T-helper 22 cell (primary cell): ENCODE measurements at places on chromosomes 11 and 22.

GRCh38 chr11:33135216-33135615 lies 26.1 kb downstream of the CSTF3 start:
- no peak for DNase-seq

GRCh38 chr11:84420271-84420670 lies 1134.1 kb upstream of the CCDC90B start:
- no peak for DNase-seq

- no peak for DNase-seq
Observed at GRCh38 chr11:45807792-45808238, 2.9 kb downstream of the SLC35C1 start.

DNA sequence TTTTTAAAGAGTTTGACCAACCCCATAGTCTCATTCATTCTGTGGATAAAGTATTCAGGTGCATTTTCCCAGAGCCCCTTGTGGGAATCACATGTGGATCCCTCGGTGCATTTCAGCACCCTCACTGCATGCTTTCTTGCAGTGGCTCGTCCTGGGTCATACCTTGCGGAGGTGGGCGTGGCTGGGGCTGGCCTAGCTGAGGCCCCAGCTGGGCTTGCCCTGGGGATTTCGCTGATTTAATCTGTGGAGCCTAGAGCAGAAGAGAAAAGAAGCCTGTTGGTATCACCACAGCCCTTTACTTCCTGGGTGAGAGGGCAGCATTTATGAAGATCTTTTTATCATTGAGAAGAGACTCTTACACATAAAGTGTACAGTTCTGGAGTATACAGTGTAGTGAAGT lies 53.1 kb downstream of the FBXO7 start:
- DNase-seq, result no peak

DNA sequence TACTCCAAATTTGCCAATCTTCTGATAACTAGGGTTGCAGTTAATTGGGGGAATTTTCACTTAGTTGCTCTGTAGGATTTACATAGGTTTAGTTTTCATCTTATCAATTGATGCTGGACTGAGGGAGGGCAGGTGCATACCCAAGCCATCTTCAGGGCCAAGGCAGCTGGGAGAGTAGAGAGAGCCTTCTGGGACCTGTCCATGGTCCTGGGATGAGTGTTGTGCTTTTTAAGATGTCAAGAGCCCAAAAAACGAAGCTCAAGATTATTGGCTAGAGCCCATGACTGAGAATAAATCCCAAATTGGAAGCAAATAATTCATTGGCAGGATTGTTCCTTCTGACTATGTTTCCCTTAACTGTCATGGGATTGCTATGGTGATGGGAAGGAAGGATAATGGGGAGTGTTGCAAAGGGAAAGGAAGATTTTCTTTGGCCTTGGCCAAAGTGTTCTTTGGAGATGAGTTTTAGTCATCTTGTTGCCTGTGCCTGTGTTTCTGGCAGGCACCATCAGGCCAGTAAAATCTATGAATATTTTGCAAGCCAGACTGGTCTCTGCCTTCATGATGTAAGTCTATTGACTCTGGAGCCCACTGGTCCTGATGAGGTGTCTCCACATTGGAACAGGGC lies 4.5 kb downstream of the SLC22A6 start:
- DNase-seq, result no peak

DNA sequence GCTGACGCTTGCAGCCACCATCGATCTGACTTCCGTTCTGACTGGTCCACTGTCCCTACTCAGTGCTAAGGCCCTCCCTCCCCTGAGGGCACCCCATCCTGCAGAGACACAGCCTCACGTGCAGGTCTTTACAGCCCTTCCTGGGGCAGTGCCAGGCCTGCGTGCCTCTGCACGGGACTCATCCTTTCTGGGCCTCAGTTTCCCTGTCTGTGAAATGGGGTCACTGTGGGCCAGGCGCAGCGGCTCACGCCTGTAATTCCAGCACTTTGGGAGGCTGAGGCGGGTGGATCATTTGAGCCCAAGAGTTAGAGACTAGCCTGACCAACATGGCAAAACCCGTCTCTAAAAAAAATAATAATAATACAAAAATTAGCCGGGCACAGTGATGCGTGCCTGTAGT lies 17.8 kb upstream of the PARVG start:
- no peak for DNase-seq

GRCh38 chr11:115939731-115940421 lies 435.7 kb upstream of the CADM1 start:
- DNase-seq, result no peak

DNA sequence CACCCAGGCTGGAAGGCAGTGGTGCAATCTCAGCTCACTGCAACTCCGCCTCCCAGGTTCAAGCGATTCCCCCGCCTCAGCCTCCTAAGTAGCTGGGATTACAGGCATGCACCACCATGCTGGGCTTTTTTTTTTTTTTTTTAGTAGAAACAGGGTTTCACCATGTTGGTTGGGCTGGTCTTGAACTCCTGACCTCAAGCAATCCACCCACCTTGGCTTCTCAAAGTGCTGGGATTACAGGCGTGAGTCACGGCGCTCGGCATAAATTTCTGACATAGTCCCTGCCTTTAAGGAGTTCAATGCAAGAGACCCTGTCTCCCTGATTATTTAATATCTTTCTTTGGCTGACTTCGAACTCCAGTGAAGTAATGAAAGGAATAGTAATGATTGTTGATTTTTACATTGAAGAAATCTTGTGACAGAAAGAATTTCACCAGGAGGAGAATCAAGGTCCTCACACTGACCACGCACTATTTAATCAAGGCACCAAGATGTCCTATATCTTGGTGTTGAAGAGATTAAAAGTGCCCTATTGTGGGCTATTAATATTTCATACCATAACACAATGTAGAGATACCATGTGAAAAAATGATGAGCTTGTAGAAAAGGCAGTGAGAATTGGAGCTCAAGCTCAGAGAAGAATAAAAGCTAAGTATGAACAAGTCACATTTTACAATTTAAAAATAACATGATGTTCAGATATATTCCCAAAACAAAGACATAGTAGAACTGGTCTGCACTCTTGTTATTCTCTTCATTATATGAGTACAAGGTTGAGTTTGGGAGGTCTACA lies 71.6 kb upstream of the BLID start:
- DNase-seq, result no peak

DNA sequence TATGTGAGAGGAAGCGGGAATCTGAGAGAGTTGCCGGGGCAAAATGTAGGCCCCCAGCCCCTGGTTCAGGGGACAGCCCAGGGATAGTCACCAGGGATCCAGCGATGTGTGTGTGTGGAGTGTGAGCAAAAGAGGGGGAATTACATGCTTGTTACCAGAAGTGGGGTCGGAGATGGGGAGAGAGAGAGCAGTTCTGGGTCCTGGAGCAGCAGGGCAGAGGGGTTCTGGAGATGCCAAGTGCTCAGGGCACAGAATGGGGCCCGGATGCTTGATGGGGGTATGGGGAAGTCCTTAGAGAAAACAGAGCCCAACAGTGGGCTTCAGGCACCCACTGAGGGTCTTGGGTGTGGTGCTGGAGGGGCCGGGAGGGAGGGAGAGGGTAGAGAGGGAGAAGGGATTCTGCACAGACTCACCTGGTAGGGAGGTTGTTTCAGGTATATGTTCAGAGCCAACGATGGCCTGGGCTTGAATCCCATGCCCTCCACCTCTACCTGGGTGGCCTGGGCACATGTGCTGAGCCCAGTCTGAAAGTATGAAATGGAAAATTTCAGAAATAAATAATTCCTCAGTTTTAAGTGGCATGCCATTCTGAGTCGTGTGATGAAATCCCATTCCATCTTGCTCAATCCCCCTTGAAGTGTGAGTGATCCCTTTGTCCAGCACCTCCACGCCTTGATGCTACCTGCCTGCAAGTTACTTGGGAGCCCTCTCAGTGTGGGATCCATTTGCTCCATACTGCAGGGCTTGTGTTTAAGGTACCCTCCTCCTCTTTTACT lies 12.4 kb downstream of the SMIM38 start:
- DNase-seq, result no peak

GRCh38 chr11:98842187-98842586 lies 178.6 kb upstream of the CNTN5 start:
- no peak for DNase-seq

DNA sequence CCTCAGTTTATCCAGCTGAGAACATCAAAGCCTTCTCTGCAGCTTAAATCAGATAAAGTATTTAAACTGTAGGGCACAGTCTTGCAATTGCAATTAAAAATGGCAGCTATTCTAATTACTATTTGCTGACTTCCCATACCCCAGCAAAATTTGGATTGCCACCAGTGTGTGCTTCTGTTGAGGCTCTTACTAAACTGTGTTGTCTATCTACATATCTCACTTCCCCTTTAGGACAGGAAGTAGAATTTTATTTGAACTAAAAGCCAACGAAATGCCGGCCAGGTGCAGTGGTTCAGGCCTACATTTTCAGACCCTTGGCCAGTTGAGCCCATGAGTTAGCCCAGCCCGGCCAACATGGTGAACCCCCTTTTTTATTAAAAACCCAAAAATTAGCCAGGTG lies 7.1 kb downstream of the SAA4 start:
- DNase-seq, result no peak

DNA sequence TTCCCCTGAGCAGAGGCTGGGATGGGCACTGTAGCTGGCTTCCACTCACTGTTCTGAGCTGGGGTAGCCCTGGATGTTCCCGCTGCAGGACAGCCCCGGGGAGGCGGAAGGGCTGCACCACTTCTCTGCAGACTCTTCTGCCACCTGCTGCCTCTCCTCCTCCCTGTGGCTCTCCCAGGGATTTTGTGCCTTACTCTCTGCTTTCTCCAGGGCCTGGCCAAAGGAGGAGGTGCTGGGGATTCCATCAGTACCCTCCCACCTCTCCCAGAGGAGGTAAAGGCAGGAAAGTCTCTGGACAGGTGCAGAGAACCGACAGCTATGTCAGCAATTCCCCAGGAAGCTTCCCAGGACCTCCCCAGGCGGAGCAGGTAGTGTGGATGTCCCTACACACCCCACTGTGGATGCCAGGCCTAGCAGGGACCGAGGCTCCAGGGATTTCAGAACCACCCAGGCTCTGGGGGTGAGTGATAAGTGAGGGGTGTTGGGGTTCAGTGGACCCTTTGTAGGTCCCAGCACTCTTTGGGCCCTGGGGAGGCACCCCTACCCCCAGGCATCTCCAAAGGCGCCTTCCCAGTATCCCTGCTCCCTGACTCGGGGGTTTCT lies 11.3 kb downstream of the DUSP8 start:
- DNase-seq, result no peak

- no peak for DNase-seq
Observed at GRCh38 chr11:122593473-122594420, 61.8 kb upstream of the UBASH3B start.

GRCh38 chr11:84564180-84564866 lies 1062.8 kb downstream of the DLG2 start:
- no peak for DNase-seq

DNA sequence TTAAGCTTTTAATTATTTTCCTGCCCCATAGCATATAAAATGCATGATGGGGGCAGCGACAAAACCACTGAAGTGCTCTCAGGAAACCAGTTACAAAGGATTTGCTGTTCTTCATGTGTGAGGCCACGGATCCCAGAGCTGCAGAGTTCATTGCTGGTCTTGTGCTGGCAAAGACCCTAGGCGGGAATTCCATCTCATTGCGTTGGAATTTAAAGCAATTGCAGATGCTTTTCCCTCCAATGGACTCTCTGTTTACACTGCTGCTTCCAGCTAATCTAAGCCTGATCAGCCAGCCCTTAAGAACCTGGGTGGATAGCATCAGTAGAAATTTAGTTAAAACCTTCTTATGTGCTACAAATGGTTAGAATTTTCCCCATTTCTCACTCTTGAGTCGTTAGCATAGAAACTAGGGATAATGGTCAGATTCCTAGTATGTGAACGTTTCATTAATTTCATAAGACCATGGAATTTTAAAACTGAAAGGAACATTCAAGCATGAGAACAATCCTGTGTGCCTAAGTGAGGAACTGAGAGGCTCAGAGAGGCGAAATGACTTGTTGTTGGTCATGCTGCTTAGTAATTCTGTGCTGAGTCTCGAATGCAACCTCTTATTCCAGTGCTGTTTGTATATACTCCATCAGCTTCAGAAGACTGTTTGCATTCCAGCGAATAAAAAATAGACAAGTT lies 36.1 kb upstream of the ADSL start:
- DNase-seq, result no peak

- no peak for DNase-seq
Observed at GRCh38 chr11:116829525-116830183, at the start of gene APOC3. TSS of gene APOC3 (plus strand) at chr11:116829907. CDS start at chr11:116830583, 676 bp downstream.

GRCh38 chr11:117299351-117300282 lies 8.5 kb downstream of the BACE1-AS start:
- DNase-seq, result no peak

GRCh38 chr11:44034639-44035038 lies 13.1 kb upstream of the ACCSL start:
- no peak for DNase-seq

- DNase-seq, result no peak
Observed at GRCh38 chr11:3002871-3003270, 10.7 kb upstream of the NAP1L4 start.

DNA sequence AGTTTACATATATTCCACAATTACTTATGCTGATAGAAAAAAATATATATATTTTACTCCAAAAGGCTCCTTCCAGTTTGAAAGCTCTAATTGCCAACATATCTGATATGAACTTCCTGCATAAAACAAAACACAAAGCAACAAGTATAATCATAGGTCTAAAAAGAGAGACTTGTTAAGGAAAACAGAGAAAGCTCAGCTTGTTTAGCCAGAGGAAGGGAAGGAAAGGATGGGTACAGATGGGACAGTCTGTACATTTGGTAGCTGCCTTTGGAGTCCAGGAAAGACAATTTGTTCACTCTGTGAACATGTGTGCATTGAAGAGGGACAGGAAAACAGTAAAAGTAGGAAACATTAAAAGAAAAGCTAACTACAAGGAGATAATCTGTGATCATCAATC lies 45.7 kb upstream of the AKIP1 start:
- no peak for DNase-seq

DNA sequence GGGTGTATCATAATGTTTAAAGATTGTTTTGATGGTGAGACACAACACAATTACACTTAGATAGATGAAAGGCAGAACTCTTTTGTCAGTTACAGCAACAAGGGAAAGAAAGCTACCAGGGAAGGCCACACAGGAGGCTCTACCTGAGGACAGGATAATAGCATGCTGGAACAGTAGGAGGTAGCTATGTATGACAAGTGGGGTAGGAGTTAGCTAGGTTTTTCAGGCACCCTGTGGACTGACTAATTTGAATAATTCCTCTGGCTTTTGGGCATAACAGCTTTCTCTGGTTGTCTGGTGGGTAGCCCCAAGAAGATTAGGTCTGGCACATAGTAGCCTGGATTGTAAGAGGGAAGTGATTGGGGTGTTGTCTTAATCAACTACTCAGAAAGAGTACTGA lies 475.4 kb upstream of the CHORDC1 start:
- no peak for DNase-seq

GRCh38 chr11:66408488-66409214 lies 12.2 kb upstream of the NPAS4 start:
- peak; percentile 73 for DNase-seq

GRCh38 chr22:37174964-37175363 lies 13.1 kb downstream of the C1QTNF6 start:
- no peak for DNase-seq

DNA sequence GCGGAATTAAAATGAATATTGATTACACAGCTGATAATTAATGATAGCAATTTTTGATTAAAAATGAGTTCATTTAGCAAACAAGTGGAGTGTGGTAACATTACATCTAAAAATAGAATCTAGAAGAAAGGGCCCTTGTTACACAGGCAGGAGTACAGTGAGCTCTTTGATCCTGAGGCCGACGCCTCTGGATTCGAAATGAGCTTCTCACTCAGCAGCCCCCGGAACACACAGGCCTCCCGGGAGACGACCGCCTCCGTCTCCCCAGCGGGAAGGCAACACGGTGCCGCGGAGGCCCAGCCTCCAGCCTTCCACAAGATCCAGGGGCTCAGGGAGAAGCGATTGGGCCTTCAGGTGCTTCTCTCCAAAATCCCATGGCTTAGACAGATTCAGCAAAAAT lies 379.1 kb downstream of the BRD1 start:
- no peak for DNase-seq

- no peak for DNase-seq
Observed at GRCh38 chr22:19195796-19196731, 17.5 kb upstream of the SLC25A1 start.
